ENCODE measurements at places on chromosomes 4 and X.

DNA sequence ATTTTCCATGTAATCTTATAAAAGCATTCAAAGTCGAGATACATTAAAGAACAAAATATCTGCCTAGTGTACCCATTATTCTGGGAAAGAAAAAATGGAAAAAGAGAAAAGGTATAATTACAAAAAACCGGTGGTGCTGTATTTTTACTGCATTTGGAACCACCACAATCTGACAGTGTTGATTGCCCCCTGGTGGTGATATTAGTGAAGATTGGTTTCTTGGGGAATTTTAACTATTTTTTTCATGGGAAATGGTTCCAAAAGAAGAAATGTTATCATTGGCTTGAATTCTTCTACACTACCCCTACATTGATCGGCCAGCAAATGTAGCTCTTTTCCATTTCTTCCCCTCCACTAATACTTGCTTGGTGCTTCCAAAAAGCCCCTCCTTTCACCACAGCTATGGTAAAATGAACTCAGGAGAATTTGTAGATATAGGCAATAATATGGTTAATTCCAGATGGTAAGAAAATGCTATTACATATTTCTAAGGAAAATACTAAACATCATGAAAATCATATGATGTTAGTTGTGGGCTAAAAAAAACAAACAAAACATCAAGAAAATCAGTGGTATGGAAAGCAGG is 50.0 kb downstream of the COX18 start:
- DNase-seq, result no peak

GRCh38 chr4:76311896-76312331 is 5.4 kb downstream of the STBD1 start:
- DNase-seq, result no peak

GRCh38 chr4:100295792-100296191 is 105.5 kb upstream of the DDIT4L start:
- DNase-seq, result no peak

DNA sequence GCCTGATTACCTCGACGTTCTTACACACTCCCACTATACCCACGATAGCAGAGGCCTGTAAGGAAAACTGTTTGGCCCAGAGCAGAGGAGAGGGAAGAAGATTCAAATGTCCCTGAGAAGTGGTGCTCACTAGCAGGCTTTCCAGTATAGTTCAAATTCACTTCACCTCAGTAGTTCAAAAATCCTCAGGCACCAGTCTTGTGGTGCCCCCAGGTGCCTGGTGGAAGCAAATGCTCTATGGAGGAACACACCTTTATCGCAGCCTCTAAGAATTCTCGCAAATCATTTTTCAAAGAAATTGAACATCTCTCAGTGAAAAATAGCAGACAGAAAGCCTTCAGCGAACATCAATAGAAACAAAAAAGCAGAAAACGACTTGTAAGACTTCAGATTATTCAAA is 12.2 kb upstream of the MTMR1 start:
- peak; percentile 12 for DNase-seq

DNA sequence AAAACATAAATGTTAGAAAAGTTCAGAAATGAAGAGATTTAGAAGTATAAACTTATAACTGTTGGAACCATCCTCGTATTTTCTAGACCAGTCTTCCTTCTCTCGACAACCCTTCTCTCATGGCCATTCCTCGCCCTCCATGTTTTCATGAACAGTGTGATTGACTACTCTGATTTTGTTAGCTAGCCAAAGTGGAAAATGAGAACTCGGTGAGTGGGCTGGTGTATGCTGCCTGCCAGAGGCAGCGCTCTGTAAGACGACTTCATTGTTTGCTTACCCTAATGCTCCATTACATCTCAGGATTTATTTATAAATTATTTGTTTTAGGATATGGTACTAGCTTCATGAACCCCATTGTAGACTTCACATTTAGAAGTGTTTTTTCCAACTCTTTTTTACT is 153.0 kb downstream of the CBR4 start:
- DNase-seq, result no peak

DNA sequence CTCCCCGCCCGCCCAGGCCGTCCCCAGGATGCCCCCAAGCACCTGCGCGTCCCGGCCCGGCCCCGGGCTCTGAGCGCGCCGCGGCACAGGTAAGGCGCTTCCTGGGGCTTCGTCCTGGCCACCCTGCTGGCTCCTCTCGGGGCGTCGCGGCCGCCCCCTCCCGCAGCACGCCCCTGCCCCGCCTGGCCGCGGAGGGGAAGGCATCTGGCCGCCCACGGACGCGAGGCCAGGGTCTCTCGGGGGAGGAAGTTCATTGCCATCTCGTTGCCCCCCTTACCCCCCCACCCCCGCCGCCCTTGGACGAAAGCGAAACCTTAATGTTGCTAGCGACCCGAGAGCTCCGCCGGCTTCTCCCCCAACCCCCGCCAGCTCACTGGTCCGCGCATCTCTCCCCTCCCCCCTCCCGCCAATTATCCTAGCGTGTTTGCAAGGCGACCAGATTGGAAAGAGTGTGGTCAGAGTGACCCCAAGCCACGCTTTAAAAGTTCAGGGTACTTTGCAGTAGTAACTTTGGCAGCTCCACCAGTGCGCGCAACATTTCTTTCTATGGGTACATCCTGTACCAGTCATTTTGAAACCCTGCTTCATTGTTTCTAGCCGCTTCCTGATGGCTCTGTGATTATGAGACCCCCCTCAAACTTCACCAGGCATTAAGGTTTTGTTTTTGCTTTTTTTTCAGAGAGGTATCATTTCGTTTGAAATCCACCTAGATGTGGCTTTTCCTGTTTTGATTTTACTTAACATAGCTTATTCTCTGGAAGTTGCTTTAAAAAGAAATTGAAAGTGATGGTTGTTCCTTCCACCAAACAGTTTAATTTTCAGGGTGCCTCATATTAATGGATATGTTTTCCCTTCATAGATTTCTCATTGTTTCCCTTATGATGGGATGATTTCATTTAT is 626 bp downstream of the TBC1D1 start:
- no peak for DNase-seq

GRCh38 chr4:38985410-38986100 is 46.7 kb downstream of the TMEM156 start:
- DNase-seq, result no peak

DNA sequence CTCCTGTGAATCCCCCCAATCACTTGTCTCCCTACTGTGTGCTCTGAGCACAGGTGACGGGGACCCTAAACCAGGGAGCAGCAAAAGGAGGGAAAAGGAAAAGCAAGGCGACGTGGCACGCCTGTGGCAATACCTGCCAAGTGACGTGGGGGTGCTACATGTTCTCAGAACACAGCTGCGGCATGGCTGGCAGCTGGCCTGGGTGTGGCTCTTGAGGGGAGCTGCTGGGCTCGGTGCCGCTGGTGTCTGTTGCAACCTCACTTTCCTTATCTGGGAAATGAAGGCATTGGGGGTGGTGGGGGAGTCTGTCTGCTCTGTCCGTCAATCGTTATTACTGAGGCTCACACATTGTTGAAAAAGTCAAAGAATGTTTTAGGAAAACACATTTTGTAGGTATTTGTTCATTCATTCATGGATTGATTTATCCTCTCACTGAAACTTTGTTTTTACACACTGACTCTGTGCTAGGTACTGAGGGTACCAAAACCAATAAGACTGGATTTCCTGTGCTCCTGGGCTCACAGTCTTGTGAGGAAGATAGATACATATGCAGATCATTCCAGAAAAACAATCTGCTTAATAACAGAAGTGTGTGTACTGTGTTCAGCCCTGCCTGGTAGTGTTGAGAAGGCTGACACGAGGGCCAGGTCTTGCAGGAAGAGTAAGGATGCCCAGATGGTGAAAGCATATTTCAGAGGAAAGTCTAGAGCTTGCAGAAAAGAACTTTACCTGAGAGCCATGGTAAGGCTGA is 217.6 kb downstream of the PTTG2 start:
- no peak for DNase-seq

DNA sequence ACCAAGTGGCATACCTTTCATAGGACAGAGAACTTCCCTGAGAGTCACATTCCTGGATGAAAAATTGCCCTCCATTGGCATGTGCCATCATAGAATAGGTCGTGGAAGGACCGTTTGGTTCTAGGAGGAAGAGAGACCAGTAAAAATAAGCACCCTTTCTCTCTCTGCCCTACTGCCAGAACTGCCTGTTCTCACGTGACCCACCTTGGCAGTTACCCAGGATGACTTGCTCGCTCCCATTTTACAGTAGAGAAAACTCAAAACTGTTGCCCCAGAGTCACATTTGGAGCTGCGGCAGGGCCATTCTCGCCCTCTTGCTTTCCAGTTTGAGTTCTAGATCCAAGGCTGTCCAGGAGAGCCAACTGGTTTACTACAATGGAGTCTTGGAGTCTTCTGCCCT is 1.1 kb upstream of the NLGN3 start:
- DNase-seq, result no peak

GRCh38 chrX:73944563-73944908 is 359.4 kb upstream of the ZCCHC13 start:
- no peak for DNase-seq

DNA sequence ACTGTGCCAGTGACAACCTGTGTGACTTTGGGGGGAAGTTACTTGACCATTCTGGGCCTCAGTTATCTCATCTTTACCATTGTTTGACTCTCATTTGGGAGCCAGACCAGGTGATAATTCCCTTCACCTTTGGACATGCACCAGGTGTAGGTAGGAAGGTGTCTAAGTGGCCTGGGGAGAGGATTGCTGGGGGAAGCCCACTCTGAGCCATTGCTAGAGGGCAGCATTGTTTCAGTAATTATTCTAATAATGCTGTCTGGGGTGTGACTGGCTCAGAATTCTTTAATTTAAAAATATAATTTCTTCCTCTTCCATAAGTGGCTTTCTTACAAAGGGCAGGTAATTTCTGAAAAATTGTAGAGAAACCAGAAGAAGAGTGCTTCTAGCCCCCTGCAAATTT is 104.3 kb downstream of the RTL9 start:
- peak; percentile 9 for DNase-seq

DNA sequence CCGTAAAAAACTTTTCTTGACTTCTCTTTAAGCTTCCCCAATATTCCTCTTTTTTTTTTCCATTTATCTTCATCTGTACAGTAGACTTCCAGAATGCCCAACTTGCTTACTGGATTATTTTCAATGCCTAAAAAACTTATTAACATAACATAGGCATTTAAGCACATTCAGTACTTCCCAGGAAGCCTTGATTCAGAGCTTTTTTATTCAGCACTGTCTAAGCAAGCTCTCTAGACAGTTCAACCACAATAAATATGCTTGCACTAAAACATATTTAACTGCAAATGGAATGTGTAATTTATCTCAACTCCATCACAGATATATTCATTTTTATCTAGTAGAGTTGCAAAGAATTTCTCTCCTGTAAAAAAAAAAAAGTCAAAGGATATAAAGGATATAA is 997.8 kb downstream of the ARAP2 start:
- DNase-seq, result no peak

- no peak for DNase-seq
These were observed 33.0 kb downstream of the HDX start for GRCh38 chrX:84469226-84469625.

DNA sequence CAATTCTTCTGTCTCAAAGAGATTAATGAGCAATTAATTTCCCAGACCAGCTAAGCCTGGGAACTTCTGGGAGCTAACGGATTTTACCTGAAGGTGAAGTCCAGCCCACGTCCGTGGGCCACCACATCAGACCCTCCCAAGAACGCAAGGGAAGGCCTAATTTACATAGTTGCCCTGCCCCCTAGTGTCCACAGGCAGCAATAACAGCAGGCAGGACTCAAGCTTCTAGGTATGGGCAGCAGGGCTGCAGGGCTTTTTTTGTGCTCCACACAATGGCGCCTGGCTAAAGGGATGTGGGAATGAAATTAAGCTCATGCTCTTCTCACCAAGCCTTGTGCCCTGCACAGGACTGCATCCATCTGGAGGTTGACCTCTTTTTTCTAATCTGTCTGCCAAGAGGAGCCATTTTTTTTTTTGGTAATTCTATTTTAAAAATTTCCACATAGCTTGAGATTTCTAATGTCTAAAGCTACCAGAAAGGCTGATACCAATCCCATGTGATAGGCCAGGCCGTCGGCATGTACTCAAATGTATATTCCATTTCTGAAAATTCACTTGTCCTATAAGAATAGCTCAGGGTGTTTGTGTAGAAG is 111.9 kb upstream of the TMEM164 start:
- no peak for DNase-seq

DNA sequence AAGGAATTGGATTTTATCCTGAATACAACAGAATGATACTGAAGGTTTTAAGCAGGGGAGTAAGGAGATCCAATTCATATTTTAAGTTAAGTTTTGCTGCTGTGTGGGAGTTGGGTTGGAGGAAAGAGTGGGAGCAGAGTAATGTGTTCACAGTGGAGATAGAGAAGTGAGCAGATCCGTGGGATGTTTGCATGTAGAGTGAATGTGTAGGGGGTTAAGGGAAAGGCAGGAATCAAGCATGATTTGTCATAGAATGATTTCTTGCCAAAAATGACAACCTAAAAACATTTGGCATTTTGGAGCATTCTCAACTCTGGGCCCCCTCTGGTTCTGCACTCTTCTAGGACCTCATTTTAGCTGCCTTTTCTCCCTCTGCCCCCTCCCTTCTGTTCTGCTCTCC is 76.6 kb downstream of the ARHGAP10 start:
- DNase-seq, result no peak

GRCh38 chrX:37083880-37084279 is 75.7 kb downstream of the FAM47C start:
- no peak for DNase-seq

DNA sequence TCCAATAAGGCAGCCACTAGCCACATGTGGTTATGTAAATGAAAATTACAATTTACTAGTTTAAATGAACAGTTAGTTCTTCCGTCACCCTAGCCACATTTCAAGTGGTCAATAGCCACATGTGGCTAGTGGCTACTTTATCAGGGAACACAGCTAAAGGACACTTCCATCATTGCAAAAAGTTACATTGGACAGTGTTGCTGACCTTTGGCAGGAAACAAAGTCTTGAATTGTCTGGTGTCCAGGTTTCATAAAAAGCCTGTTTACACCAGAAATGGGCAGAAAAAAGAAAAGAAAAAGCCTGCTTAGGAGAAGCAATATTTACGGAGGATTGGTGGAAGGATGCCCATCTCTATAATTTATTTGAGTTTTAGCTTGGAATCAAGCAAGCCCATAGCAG is 38.6 kb downstream of the RWDD4 start:
- DNase-seq, result no peak

- no peak for DNase-seq
These were observed 24.7 kb downstream of the SEC24D start for GRCh38 chr4:118810991-118811764.

GRCh38 chr4:26420913-26421312 is 69.4 kb downstream of the CCKAR start:
- DNase-seq, result no peak
